ENCODE measurements at places on chromosomes 3 and 15. TPM values are rescaled to one million over a fixed set of nuclear protein-coding genes. Genes with fewer than 3 reads are reported as not detected.

C3orf62 gene
- 1.5 TPM for total RNA-seq

ZPLD1 gene
- total RNA-seq, result not detected

BUB1B gene
- total RNA-seq, result 28.2 TPM

RYR3 gene
- total RNA-seq, result 0.01 TPM

NEIL1 gene
- total RNA-seq, result 2.8 TPM

SYNM gene
- total RNA-seq, result 33.6 TPM

All from A549 treated with GW870086 at 1 μM for 4 hours (cell line).